GM12865 (cell line): ENCODE measurements at places on chromosomes 7 and 10.
A peak's percentile ranks its signal among the peaks of the same experiment; 100 is the strongest.

DNA sequence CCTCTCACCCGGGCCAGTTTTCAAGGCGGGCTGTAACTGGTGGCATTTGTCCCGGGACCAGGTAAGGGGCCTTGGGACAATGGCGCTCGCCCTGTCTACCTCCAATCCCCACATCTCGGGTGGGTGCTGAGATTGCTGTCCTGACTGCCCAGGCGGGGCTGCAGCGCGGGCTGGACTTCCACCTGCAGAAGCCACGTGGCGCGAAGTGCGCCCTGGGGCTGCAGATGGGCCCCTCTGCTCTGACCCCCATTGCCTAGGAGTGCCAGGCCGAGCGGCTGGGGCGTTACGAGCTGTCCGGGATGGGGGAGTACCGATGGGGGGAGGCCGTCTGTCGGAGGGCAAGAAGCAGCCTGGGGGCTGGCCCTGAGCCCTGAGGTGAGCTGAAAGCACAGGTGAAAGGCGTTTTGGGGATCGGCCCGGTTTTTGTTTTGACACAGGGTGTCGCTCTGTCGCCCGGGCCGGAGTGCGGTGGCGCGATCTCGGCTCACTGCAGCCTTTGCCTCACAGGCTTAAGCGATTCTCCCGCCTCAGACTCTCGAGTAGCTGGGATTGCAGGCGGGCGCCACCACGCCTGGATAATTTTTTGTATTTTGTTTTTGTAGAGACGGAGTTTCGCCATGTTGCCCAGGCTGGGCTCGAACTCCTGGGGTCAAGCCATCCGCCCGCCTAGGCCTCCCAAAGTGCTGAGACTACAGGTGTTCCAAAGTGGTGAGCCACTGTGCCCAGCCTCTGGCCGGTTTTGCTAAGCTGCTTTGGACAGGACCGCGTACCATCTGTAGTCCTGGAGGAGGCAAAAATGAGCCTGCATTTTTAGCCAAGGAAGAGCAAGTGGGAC, at the start of gene SFXN2:
TSS of gene SFXN2 (plus strand) at position 16 of the 835 bp plus-strand sequence. CDS start 12,001 bp downstream, outside the sequence.
- peak; percentile 70 for DNase-seq

DNA sequence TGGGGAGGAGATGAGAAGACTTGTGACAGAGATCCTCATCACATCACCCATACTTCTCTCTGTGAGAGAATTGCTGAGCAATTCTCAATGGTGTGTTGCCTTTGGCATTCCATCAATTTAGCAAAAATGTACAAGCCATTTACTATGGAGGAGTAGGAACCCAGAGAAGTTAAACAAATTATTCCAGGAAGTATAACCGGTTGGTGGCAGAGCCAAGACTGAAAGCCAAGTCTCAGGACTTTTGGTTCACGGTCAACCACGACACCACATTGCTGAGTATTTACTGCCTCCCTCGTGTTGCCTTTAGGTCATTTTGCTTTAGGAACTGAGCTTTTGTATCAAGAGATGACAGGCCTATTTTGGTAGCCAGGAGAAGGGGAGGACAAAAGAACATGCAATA, 88.0 kb upstream of the ELMO1 start:
- no peak for DNase-seq

DNA sequence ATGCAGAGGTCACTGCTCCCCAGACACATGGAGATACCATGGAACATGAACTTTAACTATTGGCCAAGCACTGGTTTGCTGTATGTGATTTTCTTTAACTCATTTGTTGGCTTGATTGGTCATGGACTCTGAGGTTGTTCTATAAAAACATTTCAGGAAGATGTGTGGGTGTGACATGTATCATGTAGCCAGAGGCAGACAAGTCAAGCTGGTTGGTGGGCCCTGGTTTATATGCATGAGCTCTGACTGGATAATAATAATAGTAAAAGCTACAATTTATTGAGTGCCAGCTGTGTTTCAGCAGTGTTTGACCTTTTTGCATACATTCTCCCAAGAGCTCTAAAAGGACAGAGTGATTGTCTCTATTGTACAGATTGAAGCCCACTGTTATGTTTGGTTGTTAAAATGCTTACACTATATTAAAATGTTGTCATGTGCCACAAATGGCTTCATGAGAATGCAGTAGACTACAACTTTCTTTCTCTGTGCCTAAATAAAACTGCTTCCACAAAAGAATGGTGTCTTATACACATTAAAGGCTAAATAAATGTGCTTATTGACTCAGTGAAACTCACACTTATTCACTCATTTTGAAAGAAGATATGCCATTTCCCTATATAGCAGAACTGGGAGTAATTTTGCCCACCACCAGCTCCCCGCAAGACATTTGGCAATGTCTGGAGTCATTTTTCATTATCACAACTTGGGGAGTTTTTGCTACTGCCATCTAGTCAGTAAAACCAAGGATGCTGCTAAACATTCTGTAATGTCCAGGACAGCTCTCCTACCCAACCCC, 243.6 kb upstream of the NFE2L3 start:
- DNase-seq, result no peak

DNA sequence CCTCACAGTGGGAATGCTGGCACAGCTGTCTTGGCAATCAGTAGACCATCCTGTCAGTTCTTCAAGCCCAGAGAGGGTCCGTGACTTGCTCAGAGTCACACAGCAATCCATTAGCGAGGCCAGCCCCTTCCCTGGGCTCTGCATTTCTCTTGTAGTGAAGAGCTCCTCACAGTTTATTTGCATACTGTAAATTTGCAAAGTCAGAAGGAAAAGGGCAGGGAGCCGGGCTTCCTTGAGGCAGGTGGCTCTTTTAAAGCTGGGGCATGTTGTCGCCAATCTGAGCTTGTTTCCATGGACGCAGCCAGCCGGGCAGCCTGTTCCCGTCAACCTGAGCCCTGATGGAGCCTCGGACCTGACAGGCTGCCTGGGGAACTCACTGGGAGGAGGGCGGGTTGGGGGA, 123.4 kb downstream of the CUX1 start:
- no peak for DNase-seq

- no peak for DNase-seq
Measured at GRCh38 chr7:116522247-116522646, 2.6 kb upstream of the CAV1 start.

- DNase-seq, result no peak
Measured at GRCh38 chr7:80935991-80936780, 17.3 kb upstream of the SEMA3C start.

DNA sequence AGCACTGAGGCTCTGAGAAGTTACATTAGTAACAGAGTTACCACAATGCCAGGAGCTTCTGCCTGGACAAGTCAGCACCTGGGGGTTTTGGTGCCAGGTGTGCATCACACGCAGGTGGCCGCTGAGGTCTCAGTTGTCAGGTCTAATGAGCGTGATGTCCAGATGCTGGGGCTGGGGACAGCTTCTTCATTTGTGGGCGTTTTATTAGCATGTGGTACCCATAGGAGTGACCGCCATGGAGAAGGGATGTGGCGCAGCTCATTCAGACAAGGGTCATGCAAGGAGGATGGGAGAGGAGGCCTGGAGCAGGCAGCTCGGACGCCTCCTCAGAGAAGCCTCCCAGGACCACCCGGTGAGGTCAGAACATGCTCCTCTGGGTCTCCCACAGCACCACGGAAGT, 27.8 kb downstream of the FAM241B start:
- no peak for DNase-seq

- DNase-seq, result no peak
Measured at GRCh38 chr10:14557567-14557966, 217.1 kb downstream of the FAM107B start.

GRCh38 chr10:30784524-30784896, 155.0 kb upstream of the LYZL2 start:
- no peak for DNase-seq

DNA sequence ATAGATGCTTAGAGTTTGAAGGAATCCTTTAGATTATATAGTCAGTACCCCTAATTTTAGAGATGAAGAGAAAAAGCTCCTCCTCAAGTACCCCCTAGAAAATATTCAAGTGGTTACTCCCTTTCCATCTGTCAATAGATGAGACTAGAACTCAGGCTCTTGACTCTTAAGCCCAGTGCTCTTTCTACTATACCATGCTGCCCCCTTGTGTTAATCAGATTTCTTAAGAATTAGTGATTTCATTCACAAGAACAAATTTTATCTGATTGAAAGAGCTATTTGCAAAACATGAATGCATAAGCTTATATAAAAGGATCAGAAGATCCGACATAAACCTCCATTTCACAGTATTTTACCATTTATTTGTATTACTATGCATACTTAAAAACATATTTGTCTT, 179.3 kb downstream of the TFEC start:
- peak; percentile 57 for DNase-seq

GRCh38 chr7:1144269-1144771, 15.7 kb downstream of the ZFAND2A start:
- peak; percentile 56 for DNase-seq

GRCh38 chr10:129850790-129851189, 113.3 kb downstream of the EBF3 start:
- no peak for DNase-seq

GRCh38 chr10:117560942-117561341, 18.4 kb downstream of the EMX2 start:
- DNase-seq, result no peak

DNA sequence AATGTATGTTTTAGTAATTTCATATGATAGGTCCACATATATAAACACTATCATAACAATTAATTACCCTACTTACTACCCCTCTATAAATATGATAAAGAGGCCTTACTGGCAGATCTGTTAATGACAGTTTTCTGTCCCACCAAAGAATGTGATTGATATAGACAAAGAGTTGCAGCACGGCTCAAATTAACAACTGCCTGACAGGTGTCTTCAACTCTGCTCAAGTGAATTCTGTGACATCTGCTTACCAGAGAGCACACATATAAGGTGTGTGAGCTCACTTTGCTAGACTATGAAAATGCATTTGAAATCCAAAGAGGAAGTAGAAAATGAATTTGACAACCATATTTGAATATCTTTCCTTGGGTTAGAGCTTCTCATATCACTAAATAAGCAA, 36.6 kb downstream of the CACNA2D1 start:
- no peak for DNase-seq

- DNase-seq, result no peak
Measured at GRCh38 chr7:8590791-8591190, 157.4 kb downstream of the NXPH1 start.

GRCh38 chr7:130069179-130069977, 956 bp upstream of the KLHDC10 start:
- DNase-seq, result no peak

DNA sequence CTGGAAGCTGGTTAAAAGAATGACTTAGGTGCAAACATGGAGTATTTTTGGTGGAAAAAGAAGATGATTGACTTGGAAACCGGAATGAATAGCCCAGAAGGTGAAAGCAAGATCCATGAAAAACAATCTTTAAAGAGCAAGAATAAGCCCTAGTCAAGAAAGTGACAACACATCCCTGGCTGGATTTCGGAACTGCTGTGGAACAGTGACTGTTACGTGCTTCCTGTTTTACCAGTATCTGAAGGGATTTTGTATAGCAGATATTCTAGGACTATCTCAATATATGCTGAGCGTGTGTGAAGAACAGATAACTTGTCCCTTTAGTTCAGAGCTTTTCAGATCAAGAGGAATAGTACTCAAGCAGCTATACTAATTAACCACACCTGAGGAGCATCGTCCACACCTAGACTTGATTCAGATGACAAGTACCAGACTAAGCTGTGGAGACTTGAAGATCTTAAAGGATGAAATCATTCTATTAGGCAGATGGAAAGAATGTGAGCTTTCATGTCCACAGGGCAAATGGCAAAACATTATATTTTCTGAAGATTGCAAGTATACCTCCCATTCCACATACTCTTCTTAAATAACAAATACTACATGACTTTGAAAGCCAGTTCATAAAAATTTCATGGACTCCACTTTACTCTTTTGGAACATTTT, 11.5 kb upstream of the TES start:
- DNase-seq, result no peak

DNA sequence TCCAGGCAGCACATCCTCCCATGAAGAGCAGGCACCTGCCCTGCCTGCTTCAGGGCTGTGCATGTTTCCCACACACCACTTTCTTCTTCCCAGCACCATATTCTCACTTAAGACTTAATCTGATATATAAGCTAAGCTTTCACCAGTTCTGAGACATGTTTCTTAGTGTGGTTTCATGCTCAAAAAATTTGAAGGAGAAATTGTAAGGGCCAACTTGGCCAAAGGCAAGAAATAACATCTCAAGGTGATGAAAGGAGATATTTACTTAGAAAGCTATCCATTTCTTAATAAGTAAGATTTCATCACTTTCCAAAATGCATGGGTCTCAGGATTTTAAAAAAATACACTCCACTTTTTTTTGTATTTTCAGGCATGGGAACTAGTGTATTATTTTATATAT, 468.1 kb upstream of the AKR1E2 start:
- DNase-seq, result no peak

- no peak for DNase-seq
Measured at GRCh38 chr10:133405272-133405671, 11.3 kb downstream of the MTG1 start.

DNA sequence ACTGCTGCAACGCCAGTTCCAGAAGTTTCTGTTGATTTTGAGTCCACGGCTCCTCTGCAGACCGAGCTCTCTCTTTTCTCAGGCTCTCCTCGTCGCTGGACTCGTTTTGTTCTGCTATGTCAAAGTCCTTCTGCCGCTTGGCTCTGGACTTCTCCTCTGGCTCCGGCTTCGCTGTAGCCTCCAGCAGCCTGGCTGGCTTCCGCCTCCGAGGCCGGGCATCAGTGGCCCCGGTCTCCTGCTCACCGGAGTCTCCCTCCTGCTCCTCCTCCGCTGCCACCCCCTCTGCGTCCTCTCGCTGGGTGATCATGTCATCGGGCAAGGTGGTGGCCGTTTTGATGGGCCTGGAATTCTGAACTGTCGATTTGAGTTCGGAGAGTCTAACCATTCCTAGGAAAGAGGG, 225.2 kb downstream of the MLLT10 start:
- no peak for DNase-seq

DNA sequence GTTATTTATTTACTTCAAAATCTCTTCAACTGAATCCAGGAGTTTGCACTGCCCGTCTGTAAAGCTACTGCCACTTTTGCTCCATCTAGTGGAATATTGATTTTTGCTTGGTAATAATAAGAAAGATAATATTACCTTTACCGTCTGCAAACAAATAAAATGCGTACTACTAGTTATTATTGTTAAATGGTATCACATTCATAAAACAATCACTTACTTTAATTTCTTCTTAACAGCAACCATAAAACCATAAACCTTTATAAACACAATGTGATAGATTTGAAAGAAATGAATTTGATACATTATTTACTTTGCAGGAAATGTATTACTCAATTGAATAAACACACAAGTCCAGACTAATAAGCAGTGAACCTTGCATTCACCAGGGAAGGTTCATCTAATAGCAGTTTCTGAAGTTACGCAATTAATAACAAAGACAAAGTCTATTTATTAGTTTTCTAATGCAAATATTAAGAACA, 6.4 kb downstream of the AGMO start:
- DNase-seq, result no peak

- no peak for DNase-seq
Measured at GRCh38 chr7:48011323-48011722, 17.6 kb downstream of the SUN3 start.

DNA sequence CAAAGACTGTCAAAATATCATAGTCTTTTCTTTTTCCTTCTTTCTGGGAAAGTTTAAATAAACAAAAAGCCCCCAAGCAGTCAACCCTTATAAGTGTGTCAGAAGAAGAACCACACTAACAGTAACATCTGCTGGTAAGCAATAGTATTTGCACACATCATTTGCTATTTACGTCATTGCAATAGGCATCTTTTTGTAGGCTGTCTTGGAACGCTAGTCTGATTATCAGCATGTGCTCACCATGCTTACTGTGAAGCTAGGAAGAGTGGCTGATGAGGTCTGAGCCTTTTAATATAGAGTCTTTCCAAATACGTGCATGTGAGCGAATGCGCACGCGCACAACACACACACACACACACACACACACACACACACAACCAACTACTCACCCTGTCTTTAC, 599.0 kb upstream of the TPK1 start:
- no peak for DNase-seq

GRCh38 chr10:15346440-15347141, 24.5 kb downstream of the FAM171A1 start:
- no peak for DNase-seq
